NCI-H1436 treated with DMSO at 0.1 percent for 48 hours (cell line): ENCODE measurements at places on chromosomes 7 and 10.

DNA sequence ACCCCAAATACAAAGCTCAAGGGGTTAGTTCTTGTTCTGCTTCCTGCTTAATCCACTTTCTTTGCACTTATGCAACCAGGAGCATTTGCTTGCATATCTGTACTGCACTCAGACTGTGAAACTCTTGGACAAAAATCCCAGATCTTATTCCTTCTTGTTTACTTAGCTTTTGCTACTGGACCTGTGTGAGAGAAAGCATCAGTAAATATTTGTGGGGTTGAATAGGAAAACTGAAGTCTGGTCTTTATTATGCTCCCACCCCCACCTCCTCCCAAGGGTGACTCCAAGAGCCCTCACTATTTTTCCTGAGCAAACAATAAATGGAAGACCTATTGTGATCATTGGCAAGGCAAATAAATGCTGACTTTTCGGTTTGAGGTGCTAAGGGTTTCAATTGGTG, 57.1 kb upstream of the VSTM2A start:
- DNase-seq = no peak

GRCh38 chr7:137403353-137403695, 59.8 kb upstream of the PTN start:
- DNase-seq = no peak

DNA sequence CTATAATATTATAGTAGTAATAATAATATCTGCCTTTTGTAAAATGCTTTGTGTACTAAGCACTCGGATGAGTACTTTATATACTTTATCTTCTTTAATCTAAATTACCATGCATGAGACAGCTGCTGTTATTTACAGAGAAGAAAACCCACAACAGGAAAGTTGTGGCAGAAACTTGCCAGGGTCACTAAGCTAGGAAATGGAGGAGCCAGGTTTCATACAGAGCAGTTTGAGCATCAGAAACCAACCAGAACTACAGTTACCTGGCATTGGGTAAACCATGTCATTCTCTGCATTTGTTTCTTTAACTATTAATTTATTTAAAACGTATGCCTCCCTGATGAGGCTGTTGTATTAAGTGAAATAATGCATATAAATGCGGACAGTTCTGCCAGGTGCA, 129.9 kb downstream of the CSTF2T start:
- DNase-seq = no peak

DNA sequence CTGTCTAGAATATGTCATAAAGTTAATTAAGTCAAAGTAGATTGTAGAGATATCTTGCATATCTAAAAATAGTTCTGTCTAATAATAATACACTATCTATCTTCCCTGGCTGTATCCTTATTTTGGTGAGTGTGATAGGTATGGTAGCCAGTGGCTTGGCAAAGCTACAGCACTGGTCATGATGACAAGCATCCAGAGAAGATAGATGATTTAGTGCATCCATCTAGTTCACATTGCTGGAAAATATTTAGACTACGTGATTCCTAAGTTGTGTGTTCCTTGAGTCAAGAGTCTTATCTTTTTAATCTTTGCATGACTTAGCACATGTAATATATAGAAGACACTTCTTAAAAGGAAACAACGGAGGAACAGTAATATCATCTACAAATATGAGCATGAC, 711.2 kb upstream of the KCND2 start:
- no peak for DNase-seq

GRCh38 chr10:102769375-102770107, 25.8 kb downstream of the WBP1L start:
- DNase-seq = no peak

GRCh38 chr7:102077081-102077480, 209.6 kb upstream of the SH2B2 start:
- DNase-seq = no peak

DNA sequence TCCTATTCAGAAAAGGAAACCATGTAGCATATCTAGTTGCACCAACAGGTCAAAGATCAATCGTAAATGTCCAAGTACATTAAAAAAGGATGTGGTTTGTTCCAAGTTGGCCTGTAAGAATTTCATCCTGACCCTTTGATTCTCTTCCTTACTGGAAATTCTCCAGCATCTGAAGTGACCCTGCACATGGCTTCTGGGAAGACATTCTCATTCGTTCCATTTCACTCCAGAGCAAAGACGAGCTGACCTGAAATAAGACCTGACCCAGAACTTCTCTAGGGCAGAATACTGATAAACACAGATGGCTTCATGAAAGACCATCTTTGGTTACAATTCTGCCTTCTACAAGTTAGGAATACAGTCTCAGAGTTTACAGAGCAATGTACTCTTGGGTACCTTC, 39.8 kb downstream of the ASB4 start:
- no peak for DNase-seq

DNA sequence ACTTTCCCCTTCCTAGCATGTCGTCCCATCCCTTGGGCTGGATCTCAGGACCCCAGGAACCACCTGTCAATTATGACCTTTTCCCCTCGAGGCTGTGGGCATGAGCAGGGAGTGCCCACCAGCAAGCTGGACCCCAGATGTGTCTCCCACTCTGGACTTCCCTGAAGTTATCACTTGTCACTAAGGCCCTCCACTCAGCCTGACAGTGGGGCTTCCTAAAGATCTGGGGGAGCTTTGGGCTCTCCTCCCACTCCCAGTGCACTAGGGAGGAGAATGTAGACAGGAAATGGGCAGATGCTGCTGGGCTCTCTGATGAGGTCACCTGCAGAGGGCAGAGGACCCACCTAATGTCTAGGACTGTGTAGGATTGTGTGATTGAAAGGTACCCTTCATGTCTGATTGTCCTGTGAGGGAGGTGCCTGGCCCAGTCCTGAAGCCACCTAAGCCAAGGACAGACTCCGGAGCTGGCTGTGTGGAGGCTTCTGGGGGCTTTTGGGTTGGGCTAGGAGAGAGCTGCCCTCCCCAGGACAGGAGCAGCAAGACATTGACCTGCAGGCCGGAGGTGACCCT, 18.7 kb downstream of the MYO1G start:
- no peak for DNase-seq

DNA sequence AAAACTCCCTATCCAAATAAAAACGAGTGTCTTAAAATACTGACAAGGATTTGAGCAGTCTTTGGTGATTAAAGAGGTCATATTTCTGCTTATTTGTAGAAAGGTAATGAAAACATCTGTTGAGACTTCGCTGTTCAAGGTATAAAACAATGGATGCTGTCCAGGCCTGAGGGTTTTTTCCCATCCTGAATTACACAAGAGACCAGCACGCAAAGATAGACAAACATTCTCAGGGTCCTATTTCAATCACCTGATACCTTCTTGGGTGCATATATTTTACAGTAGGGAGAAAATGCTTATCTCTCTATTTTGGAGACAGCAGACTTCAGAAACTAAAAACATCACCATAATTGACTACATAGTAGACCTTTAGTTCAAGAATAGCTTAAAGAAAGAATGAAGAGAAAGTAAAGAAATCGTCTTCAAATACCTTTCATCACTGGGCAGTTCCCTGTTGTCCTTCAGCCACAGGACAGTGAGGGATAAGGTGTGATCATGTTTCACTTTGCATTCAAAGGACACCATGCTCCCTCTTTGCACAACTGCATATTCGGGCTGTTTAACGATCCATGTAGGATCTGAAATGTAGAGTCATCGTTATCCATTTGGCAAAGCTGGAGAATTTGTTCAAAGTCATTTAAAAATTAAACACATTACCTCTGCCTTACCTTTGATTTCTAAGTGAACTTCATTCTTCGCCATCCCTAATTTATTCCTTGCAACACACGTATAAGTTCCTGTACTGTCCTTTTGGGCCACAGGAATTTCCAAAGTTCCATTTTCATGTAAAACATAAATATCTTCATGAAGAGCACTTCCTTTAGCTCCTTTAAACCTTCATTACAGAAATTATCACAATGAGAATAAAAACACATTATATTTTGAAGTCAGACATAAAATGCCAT, 63.7 kb upstream of the LAMB4 start:
- no peak for DNase-seq
